SK-N-SH treated with all-trans-retinoic acid at 6 μM for 48 hours (cell line): ENCODE measurements at places on chromosomes 4 and X.

- peak; percentile 100 for ATAC-seq
Observed at GRCh38 chr4:124262211-124263179, 450.0 kb downstream of the ANKRD50 start.

- no peak for ATAC-seq
Observed at GRCh38 chrX:150902434-150903109, 4.1 kb upstream of the CD99L2 start.

GRCh38 chrX:105475801-105476200, 255.3 kb upstream of the TEX13A start:
- ATAC-seq: no peak

DNA sequence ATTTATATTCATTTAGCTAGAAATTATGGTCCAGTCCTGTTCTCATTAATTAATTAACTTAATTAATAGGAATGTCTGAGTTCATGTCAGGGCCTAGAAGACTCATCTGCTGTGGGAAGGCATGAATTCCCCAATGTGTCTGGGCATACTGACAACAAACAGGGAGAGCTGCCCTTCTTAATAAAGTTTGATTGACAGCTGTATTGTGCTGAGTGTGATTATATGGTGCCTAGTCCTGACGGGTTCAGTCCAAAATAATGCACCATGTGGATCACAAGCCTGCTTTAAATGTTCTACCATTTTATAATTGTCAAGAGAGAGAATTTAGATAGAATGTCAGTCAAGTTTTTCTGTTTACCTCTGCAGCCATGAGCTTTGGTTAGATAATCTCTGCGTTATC, 34.6 kb downstream of the ANXA10 start:
- ATAC-seq: no peak
